ENCODE measurements at places on chromosomes 7 and 10.
A peak's percentile ranks its signal among the peaks of the same experiment; 100 is the strongest.

GRCh38 chr7:45917658-45918057, 3.4 kb downstream of the IGFBP3 start:
- DNase-seq, result peak; percentile 57

- DNase-seq, result no peak
These were observed 37.2 kb downstream of the PIK3AP1 start for GRCh38 chr10:96683065-96683464.

DNA sequence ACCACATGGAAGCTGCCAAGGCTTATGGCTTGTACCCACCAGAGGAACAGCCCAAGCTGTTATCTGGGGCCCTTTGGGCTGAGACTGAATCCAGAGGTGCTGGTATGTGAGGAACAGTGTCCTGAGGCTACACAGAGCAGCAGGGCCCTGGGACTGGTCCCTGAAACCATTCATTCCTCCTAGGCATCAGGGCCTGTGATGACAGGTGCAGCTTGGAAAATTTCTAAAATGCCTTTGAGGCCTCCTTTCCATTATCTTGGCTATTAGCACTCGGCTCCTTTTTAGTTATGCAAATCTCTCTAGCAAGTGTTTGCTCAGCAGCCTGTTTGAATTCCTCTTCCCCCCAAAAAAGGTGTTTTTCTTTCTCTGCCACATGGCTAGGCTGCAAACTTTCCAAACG, 1151.7 kb upstream of the LRRN3 start:
- no peak for DNase-seq

- DNase-seq, result no peak
These were observed 39.3 kb upstream of the PPIF start for GRCh38 chr10:79308016-79308415.

- DNase-seq, result no peak
These were observed 38.6 kb downstream of the YKT6 start for GRCh38 chr7:44239361-44239760.

DNA sequence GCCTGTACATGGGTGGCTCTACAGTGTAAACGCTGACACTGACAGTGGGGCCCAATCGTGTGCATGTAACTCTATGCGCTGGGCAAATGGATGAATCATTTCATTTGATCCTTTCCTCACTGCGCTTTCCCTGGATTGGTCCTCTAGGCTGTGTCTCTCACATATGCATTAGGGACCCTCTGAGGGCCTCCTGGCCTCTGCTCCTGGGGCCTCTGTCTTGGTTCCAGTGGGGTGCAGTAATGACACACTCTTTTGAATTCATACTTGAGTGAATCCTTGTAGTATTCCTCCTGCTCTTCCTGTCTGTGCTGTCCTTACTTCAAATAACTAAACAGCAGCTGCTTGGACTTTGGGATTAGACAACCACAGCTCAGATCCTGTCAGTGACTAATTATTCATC, 176.5 kb upstream of the ADO start:
- no peak for DNase-seq

GRCh38 chr7:69018200-69018599, 580.1 kb upstream of the AUTS2 start:
- DNase-seq, result no peak

- DNase-seq, result no peak
These were observed 4.7 kb upstream of the KLHDC10 start for GRCh38 chr7:130065500-130066152.

DNA sequence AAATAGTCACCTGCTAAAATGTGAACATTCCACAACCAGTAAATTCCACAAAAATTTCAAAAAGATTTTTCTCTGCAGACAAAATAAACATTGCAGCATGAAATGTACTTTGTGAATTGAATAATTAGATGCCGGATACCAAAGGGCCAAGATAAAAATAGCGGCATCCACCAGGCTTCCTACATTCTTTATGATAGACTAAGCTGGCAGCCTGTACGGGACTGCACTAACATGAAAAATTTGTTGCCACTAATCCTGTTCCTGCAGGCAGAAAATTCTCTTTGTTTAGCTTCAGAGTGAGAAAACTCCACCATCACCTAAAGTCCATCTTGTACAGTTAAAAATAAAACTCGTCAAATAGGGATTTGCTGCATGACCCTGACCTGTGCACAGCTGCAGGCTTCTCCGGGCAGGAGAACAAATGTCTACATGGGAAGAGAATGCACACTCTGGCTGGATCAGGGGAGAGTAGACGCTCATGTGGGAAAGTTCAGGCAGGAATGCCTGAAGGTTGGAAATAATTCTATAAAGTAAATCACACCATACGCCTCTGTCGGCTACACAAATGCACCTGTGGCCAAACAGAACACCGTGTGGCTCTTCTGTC, 15.6 kb upstream of the ADO start:
- no peak for DNase-seq

DNA sequence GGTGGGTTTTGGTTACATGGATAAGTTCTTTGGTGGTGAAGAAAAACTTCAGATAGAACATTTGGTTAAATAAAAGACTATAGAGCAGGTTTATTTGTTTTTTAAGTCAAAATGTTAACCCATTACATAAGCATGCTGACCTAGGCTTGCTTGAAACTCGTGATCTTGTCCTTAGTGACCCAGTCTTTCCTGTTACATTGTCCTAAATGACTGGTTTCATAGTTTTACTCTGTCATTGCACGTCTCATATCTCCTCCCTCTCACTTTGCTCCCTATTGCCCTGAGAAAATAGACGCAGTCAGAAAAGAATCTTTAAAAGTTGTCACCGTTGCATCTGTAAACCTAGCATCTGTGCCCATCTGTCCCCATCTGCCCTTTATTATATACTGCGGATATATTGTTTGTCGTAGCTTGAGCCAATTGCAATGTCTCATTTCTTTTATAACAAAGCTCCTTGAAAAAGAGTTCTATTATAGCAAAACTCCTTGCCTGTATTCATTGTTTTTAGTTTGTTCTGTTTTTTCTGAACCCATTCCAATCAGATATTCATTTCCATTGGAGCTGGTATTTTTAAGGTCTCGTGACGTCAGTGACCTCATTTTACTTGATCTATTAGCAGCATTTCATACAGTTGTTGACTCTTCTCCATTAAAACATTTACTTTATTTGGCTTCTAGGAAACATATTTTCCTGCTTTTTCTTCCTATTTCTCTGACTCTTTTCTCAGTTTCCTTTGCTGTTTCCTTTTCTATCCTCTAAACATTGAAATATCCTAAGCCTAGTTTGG, 57.3 kb downstream of the HELLS start:
- no peak for DNase-seq

Data from activated T-helper 2 cell treated with anti-CD3 and anti-CD28 coated beads, Interferon-gamma antibody, Interleukin-2, Interleukin-4, amounts not matched to agents 10 μg/mL and 5 μg/mL and 100 μg/mL, durations not matched to agents 14 hours and 24 hours and 36 hours (primary cell).